CD4-positive, alpha-beta T cell treated with Interleukin-10 for 1 hour (primary cell): ENCODE measurements at places on chromosomes 12 and 14.

DNA sequence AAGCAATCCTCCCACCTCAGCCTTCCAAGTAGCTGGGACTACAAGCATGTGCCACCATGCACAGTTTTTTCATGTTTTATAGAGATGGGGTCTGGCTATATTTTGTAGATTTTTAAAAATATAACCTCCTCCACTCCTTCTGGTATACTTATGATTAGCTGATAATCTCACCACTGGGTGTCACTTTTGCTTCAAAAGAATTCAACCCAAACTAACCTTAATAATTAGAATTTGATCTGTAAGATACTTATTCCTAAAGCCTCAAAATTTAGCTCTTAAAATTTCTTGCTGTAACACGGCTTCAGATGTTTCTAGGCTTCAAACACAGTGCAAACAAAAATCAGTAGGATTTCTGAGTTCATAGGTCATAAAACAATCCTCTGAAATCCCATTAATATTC lies 130.3 kb downstream of the CEP83 start:
- DNase-seq: no peak

- DNase-seq: no peak
Measured at GRCh38 chr12:1925684-1926006, 7.2 kb upstream of the CACNA2D4 start.

- no peak for DNase-seq
Measured at GRCh38 chr12:80708259-80708974, 983 bp downstream of the MYF6 start.

- DNase-seq: no peak
Measured at GRCh38 chr14:70278281-70278680, 81.2 kb downstream of the COX16 start.

DNA sequence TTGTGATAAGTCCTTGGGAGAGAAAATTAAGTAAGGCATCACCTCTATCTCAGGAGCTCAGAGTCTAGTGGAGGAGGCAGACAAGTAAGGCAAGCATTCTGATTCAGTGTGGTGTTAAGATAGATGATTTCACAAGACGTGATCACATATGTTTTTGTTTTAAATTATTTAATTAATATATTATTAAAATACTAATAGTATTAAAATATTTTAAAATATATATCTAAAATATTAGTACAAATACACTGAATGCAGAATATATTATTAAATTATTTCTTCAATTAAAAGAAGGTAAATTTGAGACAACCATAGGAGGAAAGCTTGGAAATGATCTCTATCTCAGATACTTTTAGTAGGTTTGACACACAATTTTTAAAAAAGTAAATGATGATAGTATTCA lies 51.5 kb upstream of the ANO4 start:
- DNase-seq: no peak

DNA sequence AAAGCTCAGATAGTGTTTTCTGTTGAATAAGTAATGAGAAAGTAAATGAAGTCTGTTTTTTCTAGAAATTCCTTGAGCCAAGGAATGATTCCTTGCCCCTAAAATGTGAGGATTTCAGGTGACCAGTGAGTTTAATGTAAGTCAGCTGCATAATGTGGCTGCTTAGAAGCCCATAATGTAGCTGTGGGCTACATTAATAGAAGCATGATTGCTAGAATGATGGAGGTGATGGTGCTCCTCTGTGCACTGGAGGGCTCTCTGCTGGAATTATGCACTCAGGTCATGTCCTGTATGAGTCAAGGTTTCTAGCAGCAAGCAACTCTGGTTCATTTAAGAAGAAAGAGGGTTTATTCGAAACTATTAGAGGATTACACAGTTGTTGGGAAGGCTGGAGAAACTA lies 19.6 kb upstream of the PWP1 start:
- DNase-seq: no peak

DNA sequence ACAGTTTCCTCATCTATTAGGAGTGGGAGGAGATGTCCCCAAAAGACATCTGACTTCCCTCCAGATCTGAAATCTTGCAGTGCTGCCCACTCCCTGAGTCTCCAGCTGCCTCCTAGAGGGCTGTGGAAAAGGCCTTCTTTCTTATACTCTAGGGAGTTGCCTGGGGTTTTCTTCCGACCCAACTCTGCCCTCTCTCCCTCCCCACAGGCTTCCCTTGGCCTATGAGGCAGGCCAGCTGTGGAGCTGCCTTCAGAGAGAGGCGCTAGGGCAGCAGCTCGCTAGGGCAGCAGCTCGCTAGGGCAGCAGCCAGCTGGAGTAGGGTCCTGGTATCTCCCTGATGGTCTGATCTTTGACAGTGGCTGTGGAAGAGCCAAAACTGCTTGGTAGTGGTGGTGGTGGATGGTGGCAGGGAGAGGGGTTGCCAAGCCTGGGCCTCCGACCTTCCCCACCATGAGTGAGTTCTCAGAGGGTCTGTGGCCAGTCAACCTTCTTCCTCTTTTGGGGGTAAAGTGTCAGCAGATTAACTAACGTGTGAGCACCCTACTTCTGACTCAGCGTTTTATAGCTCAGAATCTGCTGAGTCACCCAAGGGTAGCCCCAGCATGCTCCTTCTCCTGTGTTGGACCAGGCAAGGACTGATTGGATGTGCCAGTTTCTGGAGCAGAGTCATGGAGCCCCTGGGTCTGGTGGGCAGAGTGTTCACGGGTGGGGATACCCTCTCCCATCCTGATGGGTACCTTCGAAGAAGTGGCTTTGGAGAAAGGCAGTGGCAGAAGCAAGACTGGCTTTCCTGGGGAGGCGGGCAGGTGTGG lies 2.3 kb downstream of the SLC48A1 start:
- no peak for DNase-seq

DNA sequence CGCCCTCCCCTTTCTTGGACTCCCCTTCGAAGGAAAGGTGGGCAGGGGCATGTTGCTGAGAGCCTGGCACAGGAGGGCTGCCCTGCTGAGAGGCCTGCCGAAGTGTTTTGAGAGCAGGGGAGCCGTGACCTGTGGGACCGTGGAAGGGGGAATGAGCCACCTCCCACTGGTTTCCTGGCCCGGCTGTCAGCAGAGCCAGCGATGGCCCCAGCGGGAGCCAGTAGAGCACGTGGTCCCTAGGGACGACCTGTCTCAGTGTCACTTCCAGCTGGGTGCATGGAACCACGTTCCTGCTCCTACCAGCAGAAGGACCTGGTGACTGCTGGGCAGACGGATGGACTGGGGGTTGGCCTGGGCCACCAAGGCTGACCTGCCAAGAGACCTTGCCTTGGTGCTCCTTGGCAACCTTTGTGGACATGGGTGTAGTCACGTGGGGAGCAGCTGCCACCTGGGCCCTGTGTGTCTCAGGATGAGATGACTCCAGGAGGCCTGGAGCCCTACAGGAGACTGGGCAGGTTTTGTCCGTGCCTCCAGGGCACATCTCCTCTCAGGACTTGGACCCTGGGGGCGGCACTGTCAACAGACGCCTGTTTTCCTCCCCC lies 34.6 kb downstream of the BEGAIN start:
- no peak for DNase-seq

DNA sequence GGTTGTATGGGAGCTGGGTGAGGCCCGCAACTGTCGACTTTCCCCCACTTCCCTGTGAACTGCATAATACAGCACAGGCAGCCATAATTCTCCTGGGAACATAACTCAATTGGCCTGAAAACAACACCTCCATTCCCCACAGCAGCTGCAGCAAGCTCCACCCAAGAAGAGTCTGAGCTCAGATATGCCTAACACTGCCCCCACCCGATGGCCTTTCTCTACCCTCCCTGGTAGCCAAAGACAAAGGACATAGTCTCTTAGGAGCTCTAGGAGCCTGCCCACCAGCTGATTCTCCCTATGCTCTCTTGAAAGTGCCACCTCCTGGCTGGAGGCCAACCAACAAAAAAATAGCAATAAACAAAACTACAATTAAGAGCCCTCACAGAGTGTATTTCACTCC lies 542.7 kb upstream of the LMO3 start:
- no peak for DNase-seq

GRCh38 chr14:34502545-34503225 lies 36.8 kb downstream of the EAPP start:
- no peak for DNase-seq

- no peak for DNase-seq
Measured at GRCh38 chr12:28807535-28807934, 341.5 kb upstream of the FAR2 start.

DNA sequence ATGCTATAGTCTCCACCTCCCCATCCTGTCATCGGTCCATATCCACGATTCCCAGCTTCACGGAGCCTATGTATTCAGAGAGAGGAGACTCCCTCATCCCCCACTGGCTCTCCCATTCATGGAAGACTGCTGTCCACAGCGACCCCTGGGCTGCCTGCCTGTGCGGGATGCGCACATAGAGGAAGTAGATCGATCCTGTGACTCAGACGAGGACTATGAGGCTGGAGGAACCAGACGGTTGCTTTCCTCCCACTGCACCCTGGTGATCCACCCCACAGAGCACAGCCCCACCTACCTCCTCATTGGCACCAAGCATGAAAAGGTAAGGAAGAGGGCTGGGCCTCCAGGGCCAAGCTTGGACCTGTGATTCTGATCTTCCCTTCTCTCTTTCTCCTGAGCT lies 24.4 kb downstream of the PIGH start:
- no peak for DNase-seq

DNA sequence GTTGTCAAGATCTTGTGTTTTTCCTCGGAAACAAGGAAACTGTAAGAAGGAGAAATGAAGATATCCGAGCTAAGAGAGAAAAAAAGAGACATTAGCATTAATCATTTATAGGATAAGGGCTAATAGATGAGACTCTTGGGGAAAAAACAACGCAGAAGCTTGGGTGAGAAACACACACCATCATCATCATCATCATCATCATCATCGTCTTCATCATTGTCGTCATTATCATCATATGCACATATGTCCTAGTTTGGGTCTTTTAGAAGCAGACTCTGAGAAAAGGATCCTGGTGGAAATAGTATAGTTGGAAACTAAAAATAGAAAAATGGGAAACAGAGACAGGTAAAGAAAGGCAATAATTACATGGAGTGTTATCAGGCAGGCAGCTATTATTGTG lies 95.9 kb downstream of the PAH start:
- no peak for DNase-seq

- no peak for DNase-seq
Measured at GRCh38 chr12:124316257-124316900, 21.5 kb downstream of the RFLNA start.

DNA sequence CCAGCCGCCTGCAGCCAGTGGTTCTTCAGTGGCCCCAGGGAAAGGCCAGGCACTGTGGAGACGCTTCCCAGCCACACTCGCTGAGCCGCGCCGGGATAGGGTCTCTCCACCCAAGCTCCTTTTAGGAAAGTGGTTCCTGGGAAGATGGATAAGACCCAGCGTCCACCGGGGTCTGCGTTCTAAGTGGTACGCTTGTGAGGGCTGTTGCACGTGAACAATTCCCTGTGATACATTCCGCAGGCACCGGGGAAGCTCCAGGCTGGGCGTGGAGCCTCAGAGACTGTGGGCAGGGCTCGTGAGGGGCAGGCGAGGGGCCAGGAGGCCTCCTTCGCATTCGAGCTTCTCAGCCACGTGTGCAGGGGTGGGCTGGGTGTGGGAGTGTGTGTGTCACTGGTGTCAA lies 48.4 kb downstream of the GALNT9 start:
- no peak for DNase-seq

DNA sequence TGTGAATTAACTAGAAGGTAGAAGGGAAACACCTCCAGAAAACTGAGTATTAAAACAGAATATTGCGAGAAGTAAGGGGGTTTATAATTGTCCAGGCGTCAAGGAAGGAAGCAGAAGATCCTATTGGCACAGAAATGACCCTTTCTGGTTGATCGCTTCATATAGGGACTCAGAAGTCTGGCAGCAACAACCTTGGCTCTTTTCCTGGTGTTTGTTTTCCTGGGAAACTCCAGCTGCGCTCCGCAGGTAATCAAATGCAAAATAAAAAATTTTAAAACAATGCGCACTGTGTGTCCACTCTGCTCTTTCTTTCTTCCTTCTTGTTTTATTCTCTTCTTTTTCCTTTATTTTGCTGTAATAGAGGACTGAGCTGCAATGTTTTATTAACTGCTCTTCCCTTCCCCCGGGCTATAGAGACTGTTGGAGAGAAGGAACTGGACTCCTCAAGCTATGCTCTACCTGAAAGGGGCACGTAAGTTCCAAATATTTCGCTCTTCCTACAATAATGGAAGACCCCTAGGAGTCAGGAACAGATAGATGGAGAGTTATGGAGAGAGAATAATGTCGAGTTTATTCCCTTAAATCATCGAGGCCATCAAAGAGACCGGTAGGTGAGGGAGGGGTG lies 737 bp downstream of the SPX start:
- DNase-seq: no peak

GRCh38 chr14:54614296-54614695 lies 47.4 kb downstream of the SAMD4A start:
- DNase-seq: no peak

DNA sequence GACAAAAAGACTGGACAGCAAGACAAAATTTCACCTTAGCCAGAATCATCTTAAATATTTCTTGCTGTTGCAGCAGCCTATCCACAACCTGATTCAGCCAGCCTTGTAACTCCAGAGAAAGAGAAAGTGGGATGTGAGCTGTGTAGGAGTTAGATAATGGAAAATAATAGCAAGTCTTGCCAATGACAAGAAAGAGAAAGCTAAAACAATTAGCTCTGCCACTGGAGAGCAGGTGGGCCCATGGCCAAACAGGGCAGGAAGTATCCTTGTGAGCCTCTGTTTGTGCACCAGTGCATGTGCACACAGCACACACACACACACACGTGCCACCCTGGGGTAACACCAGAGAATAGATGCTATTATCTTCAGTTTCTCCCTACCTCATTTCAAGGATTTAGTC lies 106.0 kb upstream of the CCDC196 start:
- DNase-seq: no peak

- DNase-seq: no peak
Measured at GRCh38 chr14:57714487-57714931, 151.4 kb downstream of the SLC35F4 start.

- DNase-seq: no peak
Measured at GRCh38 chr14:42687421-42687820, 1080.7 kb downstream of the LRFN5 start.

DNA sequence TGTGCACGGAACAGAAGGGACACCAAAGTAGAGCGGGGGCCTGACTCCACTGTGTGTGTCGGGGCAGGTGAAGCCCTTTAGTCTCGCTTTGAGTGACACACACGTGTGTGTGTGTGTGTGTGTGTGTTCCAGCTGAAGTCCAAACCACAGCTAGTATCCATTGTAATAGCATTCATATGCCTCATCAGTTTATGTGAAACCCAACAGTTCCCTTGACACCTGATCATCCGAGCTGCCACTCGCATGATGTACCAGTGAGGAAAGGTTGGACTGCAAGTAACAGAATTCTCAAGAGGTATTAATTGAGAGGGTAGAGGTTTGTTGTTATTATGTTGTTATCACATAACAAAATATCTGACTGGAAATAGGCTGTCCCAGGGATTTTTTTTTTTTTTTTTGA lies 16.4 kb downstream of the CCDC63 start:
- DNase-seq: no peak

- peak; percentile 9 for DNase-seq
Measured at GRCh38 chr12:112908548-112908947, 1.8 kb downstream of the OAS1 start.

GRCh38 chr14:105414456-105415371 lies 4.9 kb upstream of the MTA1 start:
- DNase-seq: peak; percentile 62

- no peak for DNase-seq
Measured at GRCh38 chr12:121314431-121314830, 17.9 kb upstream of the CAMKK2 start.
